ENCODE measurements at places on chromosomes 16 and 17.

DNA sequence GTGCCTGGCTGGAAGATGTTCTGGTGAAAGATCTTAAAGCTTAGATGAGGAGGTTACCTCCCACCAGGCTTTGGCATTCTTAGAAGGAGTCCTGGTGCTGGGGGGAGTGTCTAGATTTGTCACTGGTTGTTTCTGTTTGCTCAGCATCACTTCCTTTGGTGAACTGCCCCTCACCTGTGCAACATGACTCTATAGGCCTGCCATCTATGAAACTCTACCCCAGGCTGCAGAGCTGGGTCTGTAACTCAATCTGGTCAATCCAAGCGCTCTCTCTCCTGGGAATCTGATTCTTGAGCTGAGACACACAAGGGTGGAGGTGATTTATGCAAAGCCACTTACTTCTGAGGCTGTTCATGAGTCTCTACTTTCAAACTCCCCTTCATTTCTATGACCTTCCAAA lies 399.4 kb downstream of the NPIPA7 start:
- DNase-seq = no peak

DNA sequence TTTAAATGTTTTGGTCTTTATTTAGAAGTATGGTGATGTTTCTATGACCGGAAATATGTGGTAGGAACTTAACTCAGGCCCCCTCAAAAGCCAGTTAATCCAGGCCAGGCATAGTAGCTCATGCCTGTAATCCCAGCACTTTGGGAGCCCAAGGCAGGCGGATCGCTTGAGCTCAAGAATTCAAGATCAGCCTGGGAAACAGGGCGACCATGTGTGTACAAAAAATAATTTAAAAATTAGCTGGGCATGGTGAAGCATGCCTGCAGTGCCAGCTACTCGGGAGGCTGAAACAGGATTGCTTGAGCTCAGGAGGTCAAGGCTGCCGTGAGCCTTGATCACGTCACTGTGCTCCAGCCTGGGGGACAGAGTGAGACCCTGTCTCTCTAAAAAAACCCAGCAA lies 10.3 kb downstream of the RSL1D1 start:
- no peak for DNase-seq

- DNase-seq = no peak
Measured at GRCh38 chr16:87634411-87634810, 32.1 kb downstream of the JPH3 start.

GRCh38 chr17:44931376-44931775 lies 16.1 kb upstream of the GFAP start:
- DNase-seq = no peak

- DNase-seq = no peak
Measured at GRCh38 chr16:69917739-69918138, 33.4 kb upstream of the CLEC18A start.

GRCh38 chr16:30567991-30568638 lies 3.4 kb downstream of the ZNF688 start:
- DNase-seq = no peak

DNA sequence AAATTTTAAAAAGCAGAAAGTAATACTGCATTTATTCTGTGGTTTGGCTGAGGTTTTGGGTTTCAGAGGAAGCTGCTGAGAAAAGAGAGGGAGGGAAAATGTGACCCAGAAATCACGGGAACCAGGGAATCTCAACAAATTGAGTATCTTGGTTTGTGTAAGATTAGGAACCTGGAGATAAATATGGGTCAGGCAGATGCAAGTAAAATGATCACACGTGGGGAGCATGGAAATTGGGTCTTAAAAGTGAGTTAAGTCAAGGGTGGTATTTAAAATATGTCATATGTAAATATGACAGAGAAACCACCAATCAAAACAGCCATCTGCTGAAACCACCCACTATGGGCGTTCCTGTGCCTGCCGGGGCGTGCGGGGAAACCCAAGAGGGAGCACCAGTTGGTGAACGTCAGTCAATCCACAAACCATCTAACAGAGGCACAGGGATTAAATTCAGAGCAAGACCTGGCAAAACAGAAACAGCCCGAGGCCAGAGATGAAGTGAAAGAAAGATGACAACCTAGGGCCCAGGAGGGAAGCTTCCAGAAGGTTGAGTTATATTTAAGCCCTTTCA lies 33.4 kb downstream of the CDH13 start:
- peak; percentile 14 for DNase-seq

DNA sequence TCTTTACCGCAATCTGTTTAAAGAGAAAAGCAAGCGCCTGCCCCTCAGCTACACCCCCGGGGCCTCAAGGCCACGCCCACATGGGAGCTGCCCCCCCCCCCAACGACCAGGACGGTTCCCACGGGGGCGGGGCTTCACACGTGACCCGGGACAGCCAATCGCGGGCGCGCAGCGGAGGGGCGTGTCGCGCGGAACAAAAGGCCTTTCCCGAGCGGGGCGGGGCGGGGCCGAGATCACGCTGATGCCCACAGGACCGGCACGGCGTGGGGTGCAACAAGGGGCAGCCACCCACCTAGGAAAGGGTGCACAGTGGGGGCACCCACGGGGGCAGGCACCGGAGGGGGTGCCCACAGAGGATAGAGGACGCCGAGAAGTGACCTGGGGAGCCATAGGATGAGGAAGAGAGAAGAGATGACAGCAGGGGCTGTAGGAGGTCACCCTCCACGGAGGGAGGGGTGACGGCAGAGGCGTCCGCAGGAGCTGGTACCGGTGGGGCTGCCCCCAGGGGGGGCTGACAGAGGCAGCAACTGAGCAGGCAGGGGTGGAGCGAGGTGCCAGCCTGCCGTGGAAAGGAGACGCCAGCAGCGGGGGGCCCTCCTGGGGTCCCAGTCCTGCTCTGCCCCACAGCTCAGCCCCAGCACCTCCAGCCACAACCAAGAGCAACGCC lies 6.2 kb downstream of the UNKL start:
- peak; percentile 95 for DNase-seq

DNA sequence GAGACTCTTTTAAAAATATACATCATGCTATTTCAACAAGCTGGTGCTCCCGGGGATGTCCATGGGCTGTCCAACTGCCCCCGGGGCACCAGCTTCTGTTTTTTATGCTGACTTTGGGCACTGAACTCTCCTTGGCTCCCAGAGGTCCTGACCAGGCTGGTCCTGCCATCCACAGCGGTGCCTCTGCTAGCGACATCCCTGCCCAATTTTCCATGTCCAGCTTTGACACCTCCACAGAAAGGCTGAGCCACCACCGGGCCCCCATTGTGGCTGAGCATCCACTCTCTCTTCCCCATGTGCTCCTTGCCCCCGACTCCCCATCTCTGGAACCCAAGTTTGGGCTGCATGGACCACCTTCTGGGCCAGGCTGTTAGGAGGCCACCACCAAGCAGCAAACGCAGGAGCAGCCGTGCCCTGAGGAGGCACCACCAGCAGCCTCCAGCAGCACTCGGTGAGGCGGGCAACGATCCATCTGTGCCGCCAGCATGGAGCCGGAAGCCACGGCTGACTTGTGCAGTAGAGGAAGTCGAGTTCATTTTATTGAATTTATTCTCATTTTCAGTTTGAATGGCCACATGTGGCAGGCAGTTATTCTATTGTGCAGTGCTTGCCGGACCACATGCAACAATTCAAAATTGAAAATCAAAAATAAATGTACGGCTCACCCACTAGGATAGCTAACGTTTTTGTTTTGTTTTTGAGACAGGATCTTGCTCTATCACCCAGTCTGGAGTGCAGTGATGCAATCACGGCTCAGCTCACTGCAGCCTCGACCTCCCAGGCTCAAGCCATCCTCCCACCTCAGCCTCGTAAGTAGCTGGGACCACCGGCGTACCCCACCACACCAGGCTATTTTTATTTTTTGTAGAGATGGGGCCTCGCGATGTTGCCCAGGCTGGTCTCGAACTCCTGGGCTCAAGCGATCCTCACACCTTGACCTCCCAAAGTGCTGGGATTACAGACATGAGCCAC lies 2.8 kb upstream of the MEAK7 start:
- DNase-seq = no peak

GRCh38 chr17:49741009-49741691 lies 22.8 kb downstream of the FAM117A start:
- DNase-seq = no peak

- no peak for DNase-seq
Measured at GRCh38 chr17:61968757-61969156, 41.0 kb upstream of the INTS2 start.

- no peak for DNase-seq
Measured at GRCh38 chr17:3271072-3271848, 26.9 kb downstream of the OR3A1 start.

DNA sequence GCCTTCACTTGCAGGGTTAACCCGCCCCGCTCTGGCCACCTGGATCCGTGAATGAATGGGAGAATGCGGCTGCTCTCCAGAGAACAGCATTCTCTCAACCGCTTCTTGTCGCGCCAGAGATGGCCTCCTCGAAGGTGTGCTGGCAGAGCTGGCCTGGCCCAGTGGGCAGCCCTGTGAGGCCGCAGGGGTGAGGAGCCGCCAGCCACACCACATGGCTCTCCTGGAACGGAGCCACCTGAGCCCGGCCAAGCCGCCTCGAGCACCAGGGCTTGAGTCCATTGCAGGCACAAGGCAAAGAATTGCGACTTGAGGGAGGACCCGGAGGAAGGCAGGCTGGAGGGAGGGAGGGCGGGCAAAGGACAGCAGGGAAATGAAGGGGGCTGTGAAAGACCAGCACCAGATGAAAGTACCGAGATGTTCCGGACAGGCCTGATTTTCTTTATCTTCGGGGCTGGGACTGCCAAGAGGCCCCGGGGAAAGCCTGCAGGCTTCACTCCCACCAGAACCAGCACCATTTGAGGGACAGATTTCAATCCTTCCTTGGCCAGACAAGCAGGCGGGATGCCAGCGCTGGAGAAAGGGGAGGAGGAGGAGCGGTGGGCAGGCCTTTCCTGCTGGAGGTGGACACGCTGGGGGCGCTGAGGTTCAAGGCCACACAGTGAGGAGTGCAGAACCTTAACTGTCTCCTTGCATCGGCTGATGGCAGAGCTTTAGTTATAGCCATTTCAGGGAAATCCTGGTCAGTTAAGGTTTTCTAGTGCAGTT lies 69.4 kb downstream of the MRC2 start:
- no peak for DNase-seq

DNA sequence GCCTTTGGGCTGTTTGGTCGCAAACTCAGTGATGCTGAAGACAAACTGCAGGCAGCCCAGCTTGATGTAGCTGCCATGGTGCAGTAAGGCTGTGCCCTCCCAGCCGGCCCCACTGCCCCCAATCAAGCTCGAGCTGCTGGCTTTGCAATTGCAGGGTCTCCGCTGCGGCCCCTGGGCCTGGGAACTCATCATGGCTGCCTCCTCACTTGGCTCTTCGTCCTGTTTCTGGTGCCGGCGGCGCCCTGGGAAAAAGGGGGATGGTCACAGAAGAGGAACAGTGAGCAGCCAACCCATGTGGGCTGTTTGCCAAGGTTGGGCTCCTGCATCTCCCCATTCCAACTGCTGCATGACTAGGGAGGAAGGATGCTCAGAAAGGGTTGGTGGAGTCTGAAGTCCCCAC lies 3.4 kb upstream of the DHRS13 start:
- no peak for DNase-seq

- DNase-seq = no peak
Measured at GRCh38 chr17:74866198-74866835, 6.5 kb downstream of the FDXR start.

GRCh38 chr17:38659415-38659814 lies 15.3 kb downstream of the EPOP start:
- DNase-seq = no peak

DNA sequence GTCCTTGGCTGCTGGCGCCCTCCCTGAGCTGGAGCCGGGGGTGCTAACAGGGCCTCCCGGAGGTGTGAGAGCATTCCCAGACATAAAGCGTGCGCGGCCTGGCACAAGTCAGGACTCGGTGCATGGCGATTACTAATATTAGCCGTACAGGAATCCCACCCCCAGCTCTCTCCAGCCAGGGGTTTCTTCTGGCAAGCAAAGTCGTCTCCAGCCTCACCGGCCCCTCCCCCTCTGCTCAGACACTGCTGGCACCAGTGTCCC lies 5.0 kb downstream of the CASKIN1 start:
- no peak for DNase-seq

DNA sequence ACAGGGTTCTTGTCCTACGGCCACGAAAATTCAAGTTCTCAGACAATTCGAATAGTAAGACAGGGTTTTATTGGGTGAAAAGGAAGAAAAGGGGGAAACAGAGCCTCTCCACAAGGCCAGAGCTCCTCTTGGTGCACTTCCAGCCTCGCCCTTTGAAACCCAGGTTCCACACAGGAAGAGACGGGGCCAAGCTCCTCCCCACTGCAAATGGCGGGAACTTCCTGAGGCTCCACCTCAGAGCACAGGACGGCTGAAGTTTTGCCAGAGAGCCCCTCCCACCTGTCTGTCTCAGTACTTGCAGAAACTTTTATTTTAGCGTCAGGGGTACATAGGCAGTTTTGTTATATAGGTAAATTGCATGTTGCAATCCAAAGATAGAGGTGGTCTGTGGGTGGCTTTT lies 165.7 kb upstream of the CDH8 start:
- no peak for DNase-seq

DNA sequence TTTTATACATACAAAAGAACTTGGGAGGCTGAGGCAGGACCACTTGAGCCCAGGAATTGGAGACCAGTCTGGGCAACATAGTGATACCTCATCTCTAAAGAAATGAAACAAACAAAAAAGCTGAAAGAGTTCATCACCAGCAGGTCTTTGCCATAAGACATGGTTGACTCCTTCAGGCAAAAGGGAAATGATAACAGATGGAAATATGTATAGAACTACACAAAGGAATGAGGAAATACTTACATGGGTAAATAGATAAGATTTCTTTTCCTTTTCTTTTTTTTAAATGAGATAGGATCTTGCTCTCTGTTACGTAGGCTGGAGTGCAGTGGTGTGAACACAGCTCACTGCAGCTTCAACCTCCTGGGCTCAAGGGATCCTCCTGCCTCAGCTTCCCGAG lies 165.3 kb downstream of the PARN start:
- no peak for DNase-seq

DNA sequence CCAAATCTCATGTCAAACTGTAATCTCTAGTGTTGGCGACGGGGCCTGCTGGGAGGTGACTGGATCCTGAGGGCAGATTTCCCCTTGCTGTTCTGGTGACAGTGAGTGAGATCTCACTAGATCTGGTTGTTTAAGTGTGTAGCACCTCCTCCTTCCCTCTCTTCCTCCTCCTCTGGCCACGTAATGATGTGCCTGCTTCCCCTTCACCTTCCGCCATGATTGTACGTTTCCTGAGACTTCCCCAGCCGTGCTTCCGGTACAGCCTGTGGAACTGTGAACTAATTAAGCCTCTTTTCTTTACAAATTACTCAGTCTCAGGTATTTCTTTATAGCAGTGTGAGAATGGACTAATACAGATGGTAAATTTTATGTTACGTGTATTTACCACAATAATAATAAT lies 49.2 kb downstream of the METTL16 start:
- DNase-seq = no peak
